Endothelial cell of umbilical vein (primary cell): ENCODE measurements at places on chromosomes 1 and 21. TPM values are rescaled to one million over a fixed set of nuclear protein-coding genes. Genes with fewer than 3 reads are reported as not detected.

Gene RAB3GAP2
- total RNA-seq, result 37.0 and 37.4 TPM in 2 replicates

Gene RPTN
- total RNA-seq, result not detected in 2 replicates

Gene IVL
- total RNA-seq, result not detected in 2 replicates

Gene GJA5
- 0.55 and 3.2 TPM in 2 replicates for total RNA-seq

Gene ADCY10
- not detected in 2 replicates for total RNA-seq

Gene GABRD
- total RNA-seq, result not detected in 2 replicates

Gene EMC1
- total RNA-seq, result 77.5 and 84.8 TPM in 2 replicates

Gene FALEC
- total RNA-seq, result not detected in 2 replicates

Gene TFF2
- total RNA-seq, result not detected in 2 replicates

Gene BCAN
- total RNA-seq, result not detected in 2 replicates

Gene RPE65
- total RNA-seq, result not detected in 2 replicates

Gene UMODL1
- total RNA-seq, result not detected in 2 replicates

Gene KPRP
- total RNA-seq, result not detected in 2 replicates

Gene KRTAP7-1
- total RNA-seq, result not detected in 2 replicates

Gene CDKN2C
- total RNA-seq, result 19.6 and 19.8 TPM in 2 replicates

Gene TSPEAR
- not detected in 2 replicates for total RNA-seq

Gene SPRR1B
- not detected in 2 replicates for total RNA-seq

Gene ZSCAN20
- total RNA-seq, result 4.7 and 5.8 TPM in 2 replicates

Gene CD1D
- total RNA-seq, result not detected in 2 replicates

Gene TNFAIP8L2
- total RNA-seq, result not detected in 2 replicates

Gene TRABD2B
- total RNA-seq, result not detected in 2 replicates
